ENCODE measurements at places on chromosomes 6 and 20. TPM values are rescaled to one million over a fixed set of nuclear protein-coding genes. Genes with fewer than 3 reads are reported as not detected.

DNA sequence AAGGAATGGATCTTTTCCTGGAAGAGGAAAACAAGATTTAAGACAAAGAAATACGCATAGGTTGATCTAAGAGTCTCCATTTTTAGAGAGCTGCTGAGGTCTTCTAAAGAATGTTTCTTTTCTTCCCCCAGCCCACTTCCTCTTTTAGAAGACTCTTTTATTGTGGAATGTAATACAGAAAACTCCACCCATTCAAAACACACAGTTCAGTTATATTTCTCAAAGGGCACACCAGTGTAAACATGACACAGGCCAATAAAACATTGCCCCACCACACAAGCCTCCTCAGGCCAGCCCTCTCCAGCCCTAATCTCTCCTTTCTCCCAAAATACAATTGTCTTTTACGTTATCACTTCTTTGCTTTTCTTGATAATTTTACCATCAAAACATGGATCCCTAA is 42.8 kb downstream of the SLC35B3 start:
- DNase-seq = no peak

DNA sequence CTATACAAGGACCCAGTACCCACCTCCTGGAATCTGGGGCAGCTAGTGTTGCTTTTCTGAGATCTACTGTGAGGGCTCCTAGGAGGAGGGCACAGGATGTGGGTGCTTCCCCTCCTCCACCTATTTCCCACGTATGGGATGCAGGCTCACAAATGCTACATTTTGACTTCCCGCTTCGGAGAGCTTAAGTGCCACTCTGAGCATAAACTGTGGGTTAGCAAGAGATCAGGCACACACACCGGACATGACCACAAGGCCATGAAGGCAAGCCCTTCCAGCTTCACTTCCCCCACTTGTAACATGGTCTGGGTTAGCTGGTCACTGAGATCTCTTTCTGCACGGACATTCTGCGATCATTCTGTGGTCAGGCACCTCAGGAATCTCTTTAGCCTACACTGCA is 15.7 kb upstream of the TGM3 start:
- no peak for DNase-seq

DNA sequence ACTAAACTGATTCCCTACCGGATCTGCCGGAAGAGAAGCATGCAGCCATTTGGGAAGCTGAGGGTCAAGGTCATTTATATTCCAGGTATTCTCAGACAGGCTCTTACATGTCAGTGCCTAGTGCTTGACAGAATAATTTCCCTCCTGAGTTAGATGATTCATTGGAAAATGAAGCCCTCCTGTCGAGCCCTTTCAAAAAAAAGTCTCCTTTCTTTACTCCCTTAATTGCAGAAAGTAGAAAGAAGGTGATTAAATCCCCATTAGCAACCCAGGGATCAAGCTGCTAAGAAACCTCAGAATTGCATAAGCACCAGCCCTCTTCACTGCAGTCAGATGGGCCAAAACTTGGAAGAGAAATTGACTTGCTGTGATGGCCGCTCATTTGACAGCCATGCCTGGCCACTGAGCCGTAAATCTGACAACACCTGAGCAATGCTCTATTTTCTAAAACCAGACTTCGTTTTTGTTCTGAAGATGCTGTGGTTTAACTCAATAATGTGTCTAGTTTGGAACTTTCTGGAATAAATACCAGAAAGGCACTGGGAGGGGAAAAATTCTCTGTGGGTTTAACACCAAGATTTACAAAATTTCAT is 61.0 kb upstream of the ARMH2 start:
- no peak for DNase-seq

DNA sequence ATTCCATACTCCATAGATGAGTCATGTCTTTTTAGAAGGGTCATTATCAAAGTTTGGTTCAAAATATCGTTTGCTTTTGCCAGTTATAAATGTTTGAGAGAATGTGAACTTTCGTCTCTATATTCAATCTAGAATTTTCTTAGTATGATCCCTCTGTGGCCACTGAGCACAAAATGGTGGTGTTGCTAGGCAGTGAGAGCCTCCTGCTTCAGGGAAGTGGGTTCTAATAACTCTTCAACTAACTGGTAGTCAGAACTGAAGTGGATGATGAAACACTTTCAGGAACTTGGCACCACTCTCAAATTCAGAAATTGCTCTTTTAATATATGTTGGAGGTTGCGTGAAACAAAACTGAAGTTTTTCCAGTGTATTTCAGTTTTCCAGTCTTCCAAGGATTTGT is 125.0 kb upstream of the DOK5 start:
- DNase-seq = no peak

DNA sequence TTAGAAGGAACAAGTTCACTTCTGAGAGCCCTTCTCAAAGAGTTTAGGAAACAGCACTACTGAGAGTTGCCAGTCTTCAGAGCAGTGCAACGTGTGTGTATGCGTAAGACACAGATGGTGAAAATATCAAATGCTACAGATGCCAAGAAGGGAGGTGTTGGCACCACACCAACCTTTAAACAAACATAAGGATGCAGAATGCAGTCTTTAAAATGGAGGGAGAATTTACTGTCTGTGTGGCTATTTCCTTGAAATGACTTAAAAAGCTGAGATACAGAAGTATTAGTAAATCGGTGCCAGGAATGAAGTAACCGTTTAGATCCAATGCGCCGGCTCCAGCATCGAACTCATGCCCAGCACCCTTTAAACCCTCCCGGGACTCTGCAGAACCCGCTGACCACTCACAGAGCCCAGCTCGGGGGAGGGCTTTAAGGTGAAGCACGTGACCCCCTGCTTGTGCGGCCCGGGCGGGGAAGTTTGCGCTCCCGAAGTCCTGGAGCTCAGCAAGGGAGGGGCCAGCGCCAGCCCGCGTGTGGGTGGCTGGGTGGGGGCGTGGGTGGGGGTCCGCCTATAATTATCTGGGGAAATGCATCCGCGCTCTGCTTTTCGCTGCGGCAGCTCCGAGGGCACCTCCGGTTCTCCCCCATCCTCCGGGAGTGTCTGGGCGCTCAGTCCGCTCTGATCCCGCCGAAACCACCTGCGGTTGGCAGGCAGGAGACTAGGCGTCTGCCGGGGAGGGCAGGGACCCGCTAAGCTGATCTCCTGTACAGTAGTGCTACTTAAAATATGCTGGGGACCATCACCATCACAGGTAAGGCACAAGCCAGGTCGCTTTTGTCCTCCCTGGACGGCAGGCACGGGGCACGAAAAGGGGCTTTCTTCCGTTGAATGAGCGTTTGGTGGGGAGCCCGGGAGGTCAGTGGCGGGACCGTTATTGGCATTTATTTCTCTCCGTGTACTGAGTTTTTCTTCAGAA is 66.0 kb downstream of the ZBTB2 start:
- no peak for DNase-seq

- no peak for DNase-seq
Measured at GRCh38 chr20:58059260-58059544, 169.3 kb downstream of the ANKRD60 start.

DNA sequence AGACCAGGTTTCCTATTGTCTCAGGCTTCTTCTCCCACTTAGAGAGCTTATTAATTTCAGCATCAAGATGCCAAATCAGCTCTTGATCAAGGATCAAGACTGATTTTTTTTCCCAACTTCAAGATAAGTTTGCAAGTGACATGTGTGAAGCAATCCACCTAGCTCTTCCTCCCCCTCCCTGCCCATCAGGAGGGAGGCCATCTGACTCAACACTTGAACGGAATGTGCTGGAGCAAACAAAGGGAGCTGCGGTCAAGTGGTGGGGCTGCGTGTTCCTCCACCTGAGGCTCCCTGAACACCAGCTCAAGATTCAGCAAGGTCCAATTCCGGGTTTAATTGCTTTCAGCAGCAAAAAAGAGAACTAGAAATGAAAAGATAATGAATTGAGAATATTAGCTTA is 38.7 kb downstream of the TTI1 start:
- DNase-seq = no peak

The PRSS35 gene
- polyA plus RNA-seq = 0.30 TPM

The FAM217A gene
- polyA plus RNA-seq = not detected
